ELR (cell line): ENCODE measurements at places on chromosomes 5 and 9.

- DNase-seq = no peak
Observed at GRCh38 chr5:116880150-116880549, 305.5 kb upstream of the SEMA6A start.

DNA sequence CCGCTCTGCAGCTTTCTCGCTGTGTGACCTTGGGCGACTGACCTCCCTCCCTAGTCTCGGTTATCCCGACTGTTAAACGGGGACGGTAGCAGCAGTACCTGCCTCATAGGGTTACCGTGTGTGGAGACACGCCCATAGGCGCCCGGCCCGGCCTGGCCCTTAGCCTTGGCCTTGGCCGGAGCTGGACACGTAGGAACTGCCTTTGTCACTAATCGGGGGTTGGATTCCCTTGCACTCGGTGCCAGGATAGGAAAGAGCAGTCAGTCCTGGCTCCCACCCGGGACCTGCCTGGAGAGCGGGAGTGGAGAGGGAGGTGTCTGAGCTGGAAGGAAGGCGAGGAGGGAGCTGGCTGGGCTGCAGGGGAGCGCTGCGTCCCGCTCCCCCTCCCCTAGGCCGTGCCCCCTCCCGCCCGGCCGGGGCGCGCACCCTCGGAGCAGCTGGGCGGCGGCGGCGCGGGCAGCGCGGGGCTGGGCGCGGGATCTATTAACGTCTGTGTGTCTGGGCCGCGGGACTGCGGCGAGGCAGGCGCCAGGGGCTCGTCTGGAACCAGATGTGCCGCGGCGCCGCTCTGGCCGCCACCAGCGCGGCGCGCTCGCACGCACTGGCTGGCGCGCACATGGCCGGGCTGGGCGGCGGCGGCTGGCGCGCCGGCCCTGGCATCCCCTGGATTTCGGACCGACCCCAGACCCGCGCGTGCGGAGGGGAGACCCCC lies 31.7 kb downstream of the PRRX2 start:
- DNase-seq = peak; percentile 77

DNA sequence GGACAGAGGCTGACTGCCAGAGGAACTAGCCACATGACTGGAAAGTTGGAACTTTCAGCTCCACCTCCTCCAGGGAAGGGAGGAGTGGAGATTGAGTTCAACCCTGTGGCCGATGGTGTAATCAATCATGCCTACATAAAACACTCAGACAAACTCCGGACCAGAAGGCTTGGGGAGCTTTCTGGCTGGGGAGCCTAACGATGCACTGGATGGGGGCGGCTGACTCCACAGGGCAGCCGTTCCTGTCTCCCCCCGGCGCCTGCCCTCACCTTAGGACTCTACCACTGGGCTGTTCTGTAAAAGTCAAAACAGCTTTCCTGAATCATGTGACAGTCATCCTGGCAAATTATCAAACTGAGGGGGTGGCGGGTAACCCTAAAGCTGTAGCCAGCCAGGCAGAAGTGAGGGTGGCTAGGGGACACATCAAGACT lies 58.0 kb downstream of the GOLM1 start:
- DNase-seq = no peak

- DNase-seq = peak; percentile 91
Observed at GRCh38 chr5:33343676-33344327, 97.0 kb upstream of the TARS1 start.

DNA sequence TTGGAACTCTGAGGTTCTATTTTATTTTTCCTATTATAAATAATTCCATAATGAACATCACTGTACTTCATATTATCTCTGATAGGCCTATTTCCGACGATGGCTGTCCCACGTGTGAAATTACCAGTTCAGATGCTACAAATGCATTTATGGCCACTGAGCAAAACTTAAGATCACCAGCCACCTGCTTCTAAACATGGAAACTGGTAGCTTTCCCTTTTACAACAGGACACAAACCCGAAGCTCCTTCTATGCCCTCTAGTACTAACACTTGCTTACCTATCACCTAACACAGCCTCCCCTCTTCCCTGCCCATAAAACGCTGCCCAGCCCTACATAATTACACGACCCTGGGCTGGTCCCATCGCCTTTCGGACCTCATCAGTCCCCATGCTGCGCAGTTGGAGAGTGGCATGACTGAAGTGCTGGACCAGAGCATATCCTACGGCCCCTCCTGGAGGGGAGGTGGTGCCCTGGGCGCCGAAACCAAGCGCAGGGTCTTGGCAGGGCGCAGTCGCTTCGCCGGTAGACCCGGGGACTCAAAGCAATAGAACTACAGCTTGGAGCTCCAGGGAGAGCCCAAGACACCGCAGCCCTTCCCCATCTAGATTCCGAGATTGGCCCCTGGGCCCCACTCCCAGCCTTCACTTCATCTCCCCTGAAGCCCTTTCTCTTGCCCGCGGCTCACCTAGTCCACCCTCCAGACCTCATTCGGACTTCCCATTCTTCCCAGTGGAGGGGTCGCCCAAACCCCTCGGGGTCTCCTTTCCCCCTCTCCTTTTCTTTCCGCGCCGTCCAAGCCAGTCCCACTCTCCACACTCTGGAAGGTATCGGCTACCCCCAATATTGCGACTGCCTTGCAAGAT lies 1.0 kb upstream of the SAP30L start:
- DNase-seq = peak; percentile 43

- peak; percentile 84 for DNase-seq
Observed at GRCh38 chr5:84249918-84250630, 134.6 kb downstream of the EDIL3 start.

- DNase-seq = no peak
Observed at GRCh38 chr9:106072421-106072820, 378.1 kb downstream of the TMEM38B start.

GRCh38 chr5:141680751-141681201 lies 1.3 kb downstream of the ARAP3 start:
- peak; percentile 75 for DNase-seq

DNA sequence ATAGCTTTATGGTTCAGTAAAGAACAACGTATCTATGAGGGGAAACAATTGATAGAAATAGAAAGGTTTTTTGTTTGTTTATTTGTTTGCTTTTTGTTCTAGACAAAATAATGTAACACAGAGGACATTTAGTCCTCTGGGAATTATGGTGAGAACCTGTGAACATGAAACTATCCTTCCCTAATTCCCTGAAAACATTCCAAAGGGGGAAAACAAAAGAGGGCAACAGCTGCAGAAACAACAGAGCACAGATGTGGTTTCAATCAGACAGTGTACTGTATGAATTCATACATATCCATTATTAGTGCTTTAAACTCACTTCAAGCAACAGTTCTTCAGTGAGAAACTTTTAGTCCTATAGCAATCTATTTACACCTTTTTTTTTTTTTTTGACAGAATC lies 1489.8 kb upstream of the C9orf72 start:
- DNase-seq = no peak

DNA sequence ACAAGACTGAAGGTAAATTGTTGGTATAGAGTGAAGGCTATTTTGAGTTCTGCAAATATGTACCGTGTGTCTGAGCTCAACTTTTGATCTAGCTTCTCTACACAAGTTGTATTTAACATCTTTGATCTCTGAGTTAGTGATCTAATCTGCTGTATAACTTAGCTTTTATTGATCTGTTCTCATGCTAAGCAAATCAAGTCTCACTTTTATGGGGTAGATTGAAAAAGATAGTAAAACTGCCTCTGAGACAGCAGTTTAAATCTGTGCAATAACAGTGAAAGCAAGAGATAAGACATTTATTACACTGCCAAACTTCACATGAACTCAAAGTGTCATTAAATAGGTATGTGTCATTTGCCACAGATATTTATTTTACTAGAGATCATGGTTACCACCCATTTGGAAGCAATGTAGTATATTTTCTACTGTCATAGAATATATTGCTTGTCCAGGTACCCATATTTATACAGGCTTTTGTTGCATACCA lies 477.3 kb downstream of the ISL1 start:
- peak; percentile 20 for DNase-seq

DNA sequence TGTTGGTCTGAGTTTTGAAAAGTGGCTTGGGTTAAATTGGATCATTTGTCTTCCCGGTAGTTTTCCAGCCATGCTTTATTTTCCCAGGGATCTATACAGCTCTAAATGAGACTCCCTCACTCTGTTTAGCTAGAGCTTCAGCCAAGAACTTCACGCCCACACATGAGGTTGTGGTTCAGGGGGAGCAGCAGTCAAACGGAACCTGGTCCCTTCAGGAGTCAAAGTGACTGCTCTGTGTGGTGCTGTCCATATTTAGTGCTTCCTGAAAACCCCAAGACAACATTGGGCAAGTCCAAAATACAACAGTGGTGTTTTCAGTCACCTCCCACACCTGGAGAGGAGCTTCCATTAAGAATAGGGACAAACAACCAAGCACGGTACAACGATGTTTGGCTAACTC lies 90.5 kb downstream of the ANKH start:
- DNase-seq = no peak

DNA sequence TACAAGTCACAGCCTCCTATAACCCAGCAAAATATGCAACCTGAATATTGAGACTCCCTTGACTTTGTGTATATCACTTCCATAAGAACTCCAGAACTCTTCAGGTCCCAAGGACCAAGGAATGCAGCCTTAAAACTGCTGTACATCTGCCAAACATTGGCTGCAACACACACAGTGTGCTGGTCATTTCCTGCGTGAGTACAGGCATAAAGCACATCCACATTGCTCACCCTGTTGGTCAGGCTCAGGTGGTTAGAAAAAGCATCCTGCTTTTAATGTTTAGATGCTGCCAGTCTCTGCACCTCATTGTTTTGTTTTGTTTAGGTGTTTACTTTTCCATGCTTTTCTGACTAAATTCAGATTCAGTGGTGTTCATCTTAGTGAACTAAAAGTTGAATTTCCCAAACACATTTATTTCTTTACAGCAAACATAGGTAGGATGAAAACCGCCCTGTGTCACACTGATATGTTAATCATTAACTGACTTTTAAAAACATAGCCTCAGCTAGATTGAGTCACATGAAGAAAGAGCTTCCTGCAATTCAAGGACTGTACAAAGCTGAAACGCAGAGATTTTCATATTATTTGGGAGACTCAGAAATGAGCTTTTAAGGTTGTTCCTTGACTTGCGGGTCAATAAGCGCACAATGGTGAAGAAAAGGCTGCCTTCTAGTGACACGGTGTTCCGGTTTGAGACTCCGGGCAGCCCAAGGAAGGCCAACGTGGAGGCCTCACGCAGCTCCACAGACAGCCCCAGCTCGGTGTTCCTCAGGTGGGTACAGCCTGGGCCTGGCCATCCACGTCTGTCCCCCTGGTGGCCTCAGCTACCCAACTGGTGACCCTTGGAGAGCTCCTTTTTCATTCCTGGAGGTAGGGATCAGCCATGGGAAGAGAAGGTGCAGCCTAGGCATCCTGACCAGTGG lies 52.2 kb upstream of the GRAMD2B start:
- DNase-seq = peak; percentile 80

- peak; percentile 32 for DNase-seq
Observed at GRCh38 chr5:53089481-53089991, 20.0 kb downstream of the MOCS2 start.

- no peak for DNase-seq
Observed at GRCh38 chr9:75448281-75448680, 360.0 kb downstream of the OSTF1 start.

- DNase-seq = peak; percentile 68
Observed at GRCh38 chr9:20292002-20292401, 330.3 kb downstream of the MLLT3 start.

- peak; percentile 87 for DNase-seq
Observed at GRCh38 chr5:71922584-71923106, 184.6 kb upstream of the MAP1B start.

- no peak for DNase-seq
Observed at GRCh38 chr5:95863383-95863757, 40.8 kb upstream of the GLRX start.

- peak; percentile 66 for DNase-seq
Observed at GRCh38 chr5:17441351-17441750, 56.7 kb upstream of the TAF11L2 start.
